ENCODE measurements at places on chromosomes 16 and 17. TPM values are rescaled to one million over a fixed set of nuclear protein-coding genes. Genes with fewer than 3 reads are reported as not detected.

The GINS2 gene
- 0.24 TPM for total RNA-seq

The ST6GALNAC1 gene
- 0.29 TPM for total RNA-seq

The SLC43A2 gene
- 25.0 TPM for total RNA-seq

The CHRNB1 gene
- total RNA-seq, result 19.8 TPM

DNA sequence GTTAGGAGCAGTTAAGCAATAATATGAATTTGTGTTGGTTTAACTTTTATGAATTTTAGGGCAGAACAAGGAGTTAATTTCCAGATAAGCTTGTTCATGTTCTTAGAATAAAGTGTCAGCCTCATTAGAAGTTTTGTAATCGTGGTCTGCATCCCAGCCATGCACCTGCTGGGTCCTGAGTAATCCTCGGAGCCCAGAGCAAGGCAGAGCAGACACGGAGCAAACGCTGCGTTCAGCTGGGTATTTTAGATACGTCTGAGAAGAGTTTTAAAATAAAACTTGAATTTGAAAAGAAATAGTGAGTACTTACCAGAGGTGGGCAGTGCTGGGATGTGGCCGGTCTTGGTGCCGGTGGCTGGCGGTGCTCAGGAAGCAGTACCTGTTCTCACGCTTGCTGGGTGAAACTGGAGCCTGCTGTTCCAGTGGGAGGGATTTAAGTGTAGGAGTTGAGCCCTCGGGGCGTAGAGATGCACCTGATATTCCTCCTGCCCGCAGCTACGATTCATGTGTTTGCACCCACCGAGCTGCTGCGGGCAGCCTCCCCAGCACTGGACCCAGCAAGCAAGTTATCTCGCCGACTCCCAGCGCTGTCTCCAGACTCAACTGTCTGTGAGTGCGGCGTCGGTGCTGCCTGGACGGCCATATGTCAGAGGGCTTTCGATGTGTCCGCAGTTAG lies at the start of gene ZNF750:
Gene ZNF750 (minus strand): TSS at position 406 of the 676 bp plus-strand sequence. CDS start 7,568 bp downstream, outside the sequence.
- peak; percentile 77 for DNase-seq

DNA sequence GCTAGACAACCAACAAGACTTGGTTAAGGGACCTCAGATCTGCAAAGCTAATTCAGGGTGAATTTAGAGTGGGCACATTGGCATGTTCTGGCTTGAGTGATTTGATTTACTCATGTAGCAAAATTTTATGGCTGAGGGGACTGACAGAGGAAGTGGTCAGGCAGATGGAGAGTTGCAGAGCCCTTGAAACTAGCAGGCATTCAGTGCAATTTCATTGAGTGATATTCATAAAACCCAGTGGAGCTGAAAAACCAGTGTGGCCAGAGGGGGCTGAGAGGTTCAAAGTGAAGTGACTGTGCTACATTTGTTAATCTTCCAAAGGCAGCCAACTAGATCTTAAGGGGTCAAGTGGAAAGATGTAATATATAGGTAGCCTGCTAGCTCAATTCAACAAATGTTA lies 2.2 kb upstream of the TMEM94 start:
- no peak for DNase-seq

All from thyroid gland (tissue), 4 donors.